ENCODE measurements at places on chromosomes 2 and 18.

- no peak for DNase-seq
Measured at GRCh38 chr2:38217401-38218188, 141.6 kb upstream of the CYP1B1 start.

DNA sequence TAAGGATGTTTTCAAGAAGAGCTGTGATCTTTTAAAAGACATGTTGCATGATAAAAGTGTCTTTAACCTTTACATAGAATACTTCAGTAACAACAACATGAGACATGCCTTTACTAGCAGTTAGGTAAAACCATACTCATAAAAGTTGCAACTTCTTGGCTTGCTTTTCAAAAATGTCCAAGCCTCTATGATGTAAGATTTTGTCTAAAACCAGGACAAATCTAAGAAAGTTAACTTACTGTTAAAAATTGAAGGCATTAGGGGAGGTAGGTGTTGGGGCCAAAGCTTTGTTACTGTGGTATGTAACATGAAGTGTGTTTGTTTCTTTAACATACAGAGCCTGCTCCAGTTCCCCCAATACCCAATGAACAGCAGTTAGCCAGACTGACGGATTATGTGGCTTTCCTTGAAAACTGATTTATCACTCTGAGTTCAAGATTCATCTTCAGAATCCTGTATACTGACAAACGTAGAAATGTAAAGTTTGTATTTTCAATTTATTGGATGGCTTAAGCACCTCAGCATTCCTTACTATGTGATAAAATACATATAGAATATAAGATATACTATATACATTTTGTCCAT is 11.7 kb downstream of the COPS8 start:
- DNase-seq, result no peak

DNA sequence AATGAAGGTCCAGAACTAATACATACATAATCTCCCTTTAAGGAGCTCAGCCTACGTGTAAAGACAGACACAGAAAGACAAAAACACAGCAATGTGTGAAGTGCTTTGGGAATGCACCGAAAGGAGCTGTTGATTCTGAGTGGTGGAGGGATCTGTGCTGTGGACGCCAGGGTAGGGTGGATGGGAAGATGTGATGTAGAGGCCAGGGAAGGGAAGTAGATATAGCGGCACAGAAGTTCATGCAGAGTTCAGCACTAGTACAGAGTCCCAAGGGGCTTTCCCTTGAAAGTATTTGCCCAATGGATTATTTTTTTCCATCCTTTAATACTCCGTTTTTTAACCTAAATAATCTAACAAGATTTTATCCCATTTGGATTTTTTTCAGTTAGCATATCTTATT is 32.1 kb upstream of the DOCK10 start:
- DNase-seq, result no peak

GRCh38 chr2:137921105-137921880 is 43.0 kb upstream of the HNMT start:
- DNase-seq, result no peak

DNA sequence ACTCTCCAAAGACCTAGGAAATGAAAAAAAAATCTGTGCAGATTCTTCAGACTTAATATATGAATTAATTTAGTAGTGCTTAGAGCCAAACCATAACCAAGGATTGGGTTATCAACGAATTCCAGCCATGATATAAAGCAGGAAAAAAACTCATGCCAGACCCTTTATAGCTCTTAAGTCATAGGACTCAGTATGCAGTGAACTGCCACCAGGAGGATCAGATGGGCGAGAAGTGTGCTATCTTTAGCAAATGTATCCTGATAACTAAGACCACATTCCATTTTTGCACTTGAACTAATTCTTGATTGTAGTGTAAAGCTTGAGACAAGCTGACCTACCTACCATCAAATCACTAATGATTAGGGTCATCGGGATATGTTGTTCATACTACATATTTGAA is 178.1 kb downstream of the IKZF2 start:
- DNase-seq, result no peak

DNA sequence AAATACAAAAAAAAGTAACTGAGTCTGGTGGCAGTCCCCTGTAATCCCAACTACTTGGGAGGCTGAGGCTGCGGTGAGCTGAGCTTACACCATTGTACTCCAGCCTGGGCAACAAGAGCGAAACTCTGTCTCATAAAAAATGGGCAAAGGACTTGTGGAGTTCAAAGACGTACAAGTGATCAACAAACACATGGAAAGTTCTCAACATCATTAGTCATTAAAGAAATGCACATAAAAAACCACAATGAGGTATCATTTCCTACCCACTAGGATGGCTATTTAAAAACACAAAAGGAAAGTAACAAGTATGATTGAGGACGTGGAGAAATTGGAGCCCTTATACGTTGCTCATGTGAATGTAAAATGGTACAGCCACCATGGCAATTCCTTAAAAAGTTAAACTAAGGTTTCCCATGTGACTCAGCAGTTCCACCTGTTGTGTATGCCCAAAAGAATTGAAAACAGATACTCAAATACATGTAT is 52.3 kb downstream of the RAB10 start:
- no peak for DNase-seq
